ENCODE measurements at places on chromosomes 12 and 14.

DNA sequence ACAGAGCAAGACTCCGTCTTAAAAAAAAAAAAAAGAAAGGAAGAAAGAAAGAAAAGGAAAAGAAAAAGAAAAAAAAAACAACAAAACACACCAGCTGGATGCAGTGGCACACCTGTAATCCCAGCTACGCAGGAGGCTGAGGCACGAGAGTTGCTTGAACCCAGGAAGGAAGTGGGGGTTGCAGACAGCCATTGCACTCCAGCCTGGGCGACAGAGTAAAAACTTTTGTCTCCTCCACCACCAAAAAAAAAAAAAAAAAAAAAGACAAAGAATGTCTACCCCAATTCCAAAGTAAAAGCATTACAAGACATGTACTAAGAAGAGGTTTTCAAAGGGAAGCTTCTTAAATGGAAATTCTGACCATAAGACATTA, 53.4 kb downstream of the HNRNPC start:
- DNase-seq = no peak

DNA sequence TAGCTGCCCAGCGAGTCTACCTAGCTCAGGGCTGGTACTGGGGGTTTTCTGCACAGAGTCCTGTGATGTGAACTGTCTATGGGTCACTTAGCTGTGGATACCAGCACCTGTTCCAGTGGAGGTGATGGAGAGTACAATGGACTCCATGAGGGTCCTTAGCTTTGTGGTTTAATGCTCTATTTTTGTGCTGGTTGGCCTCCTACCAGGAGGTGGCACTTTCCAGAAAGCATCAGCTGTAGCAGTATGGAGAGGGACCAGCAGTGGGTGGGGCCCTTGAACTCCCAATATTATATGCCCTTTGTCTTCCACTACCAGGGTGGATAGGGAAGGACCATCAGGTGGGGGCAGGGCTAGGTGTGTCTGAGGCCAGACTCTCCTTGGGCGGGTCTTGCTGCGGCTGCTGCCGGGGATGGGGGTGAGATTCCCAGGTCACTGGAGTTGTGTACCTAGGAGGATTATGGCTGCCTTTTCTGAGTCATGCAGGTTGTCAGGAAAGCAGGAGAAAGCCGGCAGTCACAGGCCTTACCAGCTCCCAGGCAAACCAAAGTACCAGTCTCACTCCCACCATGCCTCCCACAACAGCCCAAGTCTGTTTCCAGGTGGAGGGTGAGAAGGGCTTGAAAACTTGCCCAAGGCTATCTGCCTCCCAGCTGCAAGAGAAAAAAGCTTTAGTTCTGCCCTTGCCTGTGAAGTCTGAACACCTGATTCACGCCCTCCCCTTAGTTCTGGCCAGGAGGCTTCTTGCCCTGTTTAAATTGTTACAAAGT, 163.0 kb upstream of the NUDT4 start:
- no peak for DNase-seq

DNA sequence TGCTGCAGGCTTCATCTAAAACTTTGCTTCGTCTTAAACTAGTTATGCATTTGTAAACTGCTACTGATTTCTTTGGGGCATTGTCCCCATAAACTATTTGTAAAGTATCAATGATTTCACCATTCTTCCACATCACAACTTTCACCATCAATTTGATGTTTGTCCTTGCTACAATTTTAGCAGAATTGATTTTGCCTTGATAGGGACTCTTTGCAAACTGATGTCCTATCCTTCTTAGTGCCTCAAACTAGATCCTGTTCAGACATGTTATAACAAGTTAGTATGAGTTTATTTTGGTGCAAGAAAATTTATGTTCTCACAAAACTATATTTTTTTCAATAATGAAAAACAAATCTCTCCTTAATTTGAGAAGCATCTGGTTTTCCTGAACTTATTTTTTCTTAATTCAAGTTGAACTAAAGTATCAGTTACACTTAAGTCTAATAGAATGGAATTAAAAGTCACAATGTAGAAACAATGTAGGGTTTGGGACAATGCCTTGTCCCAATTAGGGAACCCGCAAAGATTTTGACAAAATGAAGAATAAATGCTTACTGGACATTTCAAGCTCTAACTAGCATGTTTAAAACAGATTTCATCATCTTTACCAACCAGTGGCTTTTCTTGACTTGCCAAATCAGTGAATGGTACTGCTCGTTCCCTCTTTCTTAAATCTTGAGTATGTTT, 10.1 kb upstream of the ARID4A start:
- DNase-seq = no peak

DNA sequence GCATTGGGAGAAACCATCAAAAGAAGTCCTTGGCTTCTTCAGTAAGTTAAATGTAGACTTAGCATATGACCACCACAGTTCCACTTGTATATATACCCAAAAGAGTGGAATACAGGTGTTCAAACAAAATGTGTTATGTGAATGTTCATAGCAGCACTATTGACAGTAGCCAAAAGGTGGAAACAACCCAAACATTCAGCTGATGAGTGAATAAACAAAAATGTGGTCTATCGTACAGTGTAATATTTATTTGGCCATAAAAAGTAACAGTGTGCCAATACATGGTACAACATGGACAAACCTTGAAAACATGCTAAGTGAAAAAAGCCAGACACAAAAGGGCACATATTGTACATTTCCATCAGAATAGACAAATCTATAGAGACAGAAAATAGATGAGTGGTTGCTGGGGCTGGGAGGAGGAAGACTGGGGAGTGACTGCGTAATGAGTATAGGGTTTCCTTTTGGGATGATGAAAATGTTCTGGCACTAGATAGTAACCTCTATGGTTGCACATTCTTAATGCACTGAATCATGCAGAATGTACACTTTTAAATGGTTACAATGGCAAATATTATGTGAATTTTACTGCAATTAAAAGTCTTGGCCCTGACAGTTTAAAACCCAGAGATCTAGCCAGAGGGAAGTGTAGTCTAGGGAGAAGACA, 5.5 kb downstream of the ERP29 start:
- no peak for DNase-seq

DNA sequence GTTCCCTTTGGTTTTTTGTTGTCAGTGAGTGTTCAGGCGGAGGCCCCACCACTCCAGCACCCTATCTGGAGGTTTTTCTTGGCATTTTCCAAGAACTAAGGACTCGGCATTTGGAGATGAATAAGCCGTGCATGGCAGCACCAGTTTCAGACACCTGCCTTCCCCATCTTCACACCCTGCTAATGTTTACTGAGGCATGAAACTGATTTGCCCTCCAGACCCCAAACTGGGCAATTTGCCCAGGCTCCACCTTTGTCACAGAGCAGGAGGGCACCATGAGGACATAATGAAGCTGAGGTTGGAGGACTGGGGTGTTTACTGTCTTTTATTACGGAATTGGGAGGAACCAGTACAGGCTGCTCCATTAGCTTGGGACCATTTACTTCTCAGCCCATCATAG, 113.4 kb downstream of the LGMN start:
- DNase-seq = no peak

DNA sequence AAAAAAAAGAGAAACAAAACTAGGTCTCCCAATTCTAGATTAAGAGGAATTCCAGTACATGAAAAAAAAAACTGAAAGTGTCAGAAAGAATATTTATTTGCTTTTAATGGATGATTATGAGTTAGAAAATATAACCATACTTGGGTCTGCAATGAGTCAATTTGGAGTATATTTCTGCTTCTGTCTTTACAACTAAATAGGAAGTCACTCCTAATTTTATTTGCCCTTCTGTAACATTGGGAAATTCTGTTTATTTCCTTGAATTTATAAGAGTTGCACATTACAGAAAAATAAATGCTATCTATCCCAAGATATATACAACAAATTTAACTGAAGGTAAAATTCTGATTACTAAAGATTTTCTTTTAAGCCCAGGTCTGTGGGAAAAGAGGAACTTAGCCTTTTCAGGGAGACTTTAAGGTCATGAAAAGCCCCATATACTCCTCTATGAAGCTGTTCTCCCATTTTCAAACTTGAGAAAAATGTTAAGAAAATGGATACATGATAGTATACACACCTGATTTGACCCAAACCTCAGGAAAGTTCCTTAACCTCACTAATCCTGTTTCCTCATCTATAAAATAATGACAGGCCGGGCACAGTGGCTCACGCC, 7.2 kb downstream of the SINHCAF start:
- no peak for DNase-seq

DNA sequence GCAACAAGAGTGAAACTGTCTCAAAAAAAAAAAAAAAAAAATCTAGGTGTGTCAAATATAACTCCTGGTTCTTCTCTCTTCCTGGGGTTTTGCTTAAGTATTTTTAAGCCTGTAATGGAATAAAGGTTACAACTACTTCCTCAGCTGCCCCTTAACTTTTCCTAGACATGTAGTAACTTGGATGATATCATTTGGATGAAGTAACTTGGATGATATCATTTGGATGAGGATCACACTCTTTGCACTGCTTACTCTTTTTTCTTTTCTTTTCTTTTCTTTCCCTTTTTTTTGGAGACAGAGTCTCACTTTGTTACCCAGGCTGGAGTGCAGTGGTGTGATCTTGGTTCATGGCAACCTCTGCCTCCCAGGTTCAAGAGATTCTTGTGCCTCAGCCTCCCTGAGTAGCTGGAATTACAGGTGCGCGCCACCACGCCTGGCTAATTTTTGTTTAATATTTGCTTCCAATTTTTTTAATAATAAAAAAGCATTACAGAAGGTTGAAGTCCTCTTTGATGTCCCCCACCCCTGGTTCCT, 775 bp upstream of the FAM186A start:
- no peak for DNase-seq

- DNase-seq = no peak
Measured at GRCh38 chr12:1059162-1059561, 68.1 kb downstream of the ERC1 start.

DNA sequence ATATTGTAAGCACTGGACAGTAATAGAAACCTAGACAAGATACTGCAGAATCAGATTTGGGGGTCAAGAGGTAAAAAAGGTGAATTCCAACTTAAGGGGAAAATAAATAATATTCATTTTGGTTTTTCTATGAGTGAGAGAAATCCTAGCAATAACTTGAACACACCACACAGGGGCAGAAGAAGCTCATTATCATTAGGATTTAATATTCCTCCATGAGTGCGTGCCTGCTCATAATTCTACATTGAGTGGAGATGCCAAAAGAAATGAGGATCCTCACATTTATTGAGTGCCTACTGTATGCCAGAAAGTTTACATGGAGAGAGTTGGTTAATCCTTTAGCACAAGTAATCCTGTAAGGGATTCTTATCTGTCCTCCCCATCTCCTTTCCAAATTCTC, 40.5 kb upstream of the C14orf132 start:
- no peak for DNase-seq

- peak; percentile 88 for DNase-seq
Measured at GRCh38 chr12:49342066-49342913, 4.4 kb upstream of the DNAJC22 start.

GRCh38 chr14:68696721-68697495, 96.0 kb downstream of the ZFP36L1 start:
- no peak for DNase-seq

DNA sequence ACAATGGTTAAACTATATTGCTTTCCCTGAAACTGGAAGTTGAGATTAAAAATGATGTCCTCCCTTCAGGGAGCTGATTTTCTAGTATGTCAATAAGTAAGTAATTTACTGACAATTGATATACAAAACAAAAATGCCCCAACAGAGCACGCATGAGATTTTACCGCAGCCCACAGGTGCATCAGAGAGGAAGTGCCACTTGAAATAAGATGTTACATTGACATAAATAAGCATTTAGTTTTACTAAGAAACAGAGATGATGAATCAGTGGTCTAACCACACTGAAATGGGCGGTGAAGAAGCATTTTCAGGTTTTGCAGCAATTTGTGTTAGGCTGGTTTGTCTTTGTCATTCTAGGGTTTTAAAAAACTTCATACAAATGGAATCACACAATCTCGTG, 8.8 kb upstream of the CLECL1 start:
- DNase-seq = no peak

- no peak for DNase-seq
Measured at GRCh38 chr14:23119363-23120327, 590 bp upstream of the CEBPE start.

GRCh38 chr12:1355396-1355795, 239.0 kb downstream of the FBXL14 start:
- DNase-seq = no peak

- no peak for DNase-seq
Measured at GRCh38 chr12:6724409-6724797, 557 bp downstream of the COPS7A start.

DNA sequence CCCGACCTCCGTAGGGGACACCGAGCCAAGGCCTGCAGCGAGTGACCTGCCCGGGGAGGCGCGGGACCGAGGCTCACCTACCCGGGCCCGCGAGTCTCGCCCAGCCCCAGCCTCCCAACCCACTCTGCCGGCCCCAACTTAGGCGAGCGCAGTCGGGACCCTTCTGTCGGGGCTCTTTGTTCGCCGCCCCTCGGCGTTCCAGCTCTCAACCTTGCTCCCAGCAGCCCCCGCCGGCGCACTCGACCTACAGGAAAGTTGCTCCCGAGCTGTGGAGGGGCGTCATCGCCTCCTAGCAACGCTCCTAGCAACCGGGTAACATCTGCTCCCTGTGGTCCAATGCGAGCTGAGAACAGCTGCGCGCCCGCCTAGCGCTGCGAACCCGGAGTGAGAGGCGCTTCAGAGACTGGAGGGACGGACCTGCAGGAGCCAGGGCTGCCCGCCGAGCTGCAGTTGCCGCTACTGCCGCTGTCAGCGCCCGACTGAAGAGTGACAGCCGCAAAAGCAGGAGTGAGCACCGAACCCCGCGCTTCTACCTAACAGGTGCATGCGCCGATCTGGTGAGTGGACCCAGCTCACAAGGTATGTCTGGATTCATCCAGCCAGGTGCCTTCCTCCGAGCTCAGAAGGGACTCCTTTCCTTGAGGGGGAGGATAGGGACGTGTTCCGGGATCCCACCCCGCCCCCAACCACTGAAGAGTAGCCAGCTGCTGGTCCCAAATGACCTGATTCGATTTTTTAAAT, 355.0 kb downstream of the SNAPC1 start:
- DNase-seq = peak; percentile 82

GRCh38 chr14:60878536-60878935, 102.3 kb downstream of the TRMT5 start:
- DNase-seq = no peak

GRCh38 chr14:79281244-79282152, 929.8 kb downstream of the DIO2 start:
- DNase-seq = no peak

GRCh38 chr12:86249276-86249675, 6.9 kb downstream of the MGAT4C start:
- no peak for DNase-seq

GRCh38 chr14:95156161-95157047, 925 bp downstream of the DICER1 start:
- DNase-seq = peak; percentile 61

Measured in heart left ventricle (tissue), 16 donors.